CD4-positive, alpha-beta T cell treated with Interleukin-21 for 1 hour (primary cell): ENCODE measurements at places on chromosomes 13 and 19.

- DNase-seq, result no peak
Observed at GRCh38 chr13:98807774-98808173, 55.3 kb upstream of the SLC15A1 start.

DNA sequence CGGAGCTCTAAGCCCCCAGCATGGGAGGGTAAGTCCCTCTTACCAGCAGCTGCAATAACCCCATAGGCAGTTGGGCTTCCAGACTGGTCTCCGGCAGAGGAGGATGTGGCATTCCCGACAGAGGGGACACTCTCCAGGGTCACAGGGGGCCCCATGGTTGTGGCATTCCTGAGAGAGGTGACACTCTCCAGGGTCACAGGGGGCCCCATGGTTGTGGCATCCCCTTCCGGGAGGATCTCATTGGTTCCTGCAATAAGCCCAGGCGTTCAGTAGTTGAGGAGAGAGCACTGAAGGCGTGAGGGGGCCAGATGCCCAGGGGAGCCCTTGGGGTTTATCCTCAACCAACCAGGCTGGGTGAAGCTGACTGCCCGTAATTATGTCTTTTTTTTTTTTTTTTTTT lies 5.4 kb downstream of the CD320 start:
- DNase-seq, result no peak

GRCh38 chr13:97198753-97199152 lies 23.4 kb upstream of the MBNL2 start:
- DNase-seq, result no peak

DNA sequence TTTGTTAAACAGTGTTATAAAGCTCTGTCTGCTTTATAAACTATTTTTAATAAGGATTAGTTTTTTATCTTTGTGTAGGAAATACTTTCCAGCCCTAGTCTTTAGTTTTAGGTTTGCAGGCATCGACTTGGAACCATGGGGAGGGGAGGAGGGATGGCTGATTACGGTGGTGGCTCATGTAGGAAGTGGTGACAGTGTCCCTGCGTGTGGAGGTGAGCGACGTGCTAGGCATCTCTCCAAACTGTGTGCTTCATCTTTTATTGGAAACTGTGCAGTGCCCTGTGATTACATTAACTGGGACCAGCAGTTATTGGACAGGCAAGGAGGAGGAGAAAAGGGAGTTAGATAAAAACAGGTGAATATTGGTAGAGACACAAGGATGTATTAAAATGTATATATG lies 203.8 kb downstream of the ATP8A2 start:
- DNase-seq, result no peak

DNA sequence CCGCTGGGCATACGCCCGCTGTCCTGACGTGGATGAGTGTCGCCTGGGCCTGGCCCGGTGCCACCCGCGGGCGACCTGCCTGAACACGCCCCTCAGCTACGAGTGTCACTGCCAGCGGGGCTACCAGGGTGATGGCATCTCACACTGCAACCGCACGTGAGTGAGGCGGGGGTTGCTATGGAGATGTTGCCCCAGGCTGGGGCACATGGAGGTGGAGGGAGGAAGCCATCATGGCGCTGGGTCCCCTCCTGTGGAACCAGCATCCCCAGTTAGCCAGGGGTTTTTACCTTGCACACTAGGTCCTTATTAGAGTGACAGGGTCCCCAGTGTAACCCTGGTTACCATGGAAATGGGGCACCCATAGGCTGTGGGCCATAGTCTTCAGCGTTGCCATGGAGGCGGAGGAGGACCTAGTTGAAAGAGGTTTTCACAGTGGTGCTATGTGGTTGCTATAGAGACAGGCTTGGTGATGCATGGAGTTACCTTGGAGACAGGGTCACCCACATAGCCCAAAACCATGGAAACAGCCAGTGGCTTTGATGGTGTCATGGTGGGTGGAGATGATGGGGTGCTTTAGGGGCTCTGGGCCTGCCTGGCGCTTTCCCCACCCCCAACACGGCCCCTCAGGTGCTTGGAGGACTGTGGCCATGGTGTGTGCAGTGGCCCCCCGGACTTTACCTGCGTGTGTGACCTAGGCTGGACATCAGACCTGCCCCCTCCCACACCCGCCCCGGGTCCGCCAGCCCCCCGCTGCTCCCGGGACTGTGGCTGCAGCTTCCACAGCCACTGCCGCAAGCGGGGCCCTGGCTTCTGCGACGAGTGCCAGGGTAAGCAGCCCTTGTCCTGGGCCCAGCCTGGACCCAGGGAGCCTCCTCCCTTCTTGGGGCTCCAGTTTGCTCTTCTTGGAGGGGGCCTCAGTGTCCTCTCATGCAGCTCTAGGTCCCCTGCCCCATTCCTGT lies 27.1 kb downstream of the MEGF8 start:
- peak; percentile 30 for DNase-seq
